ENCODE measurements at places on chromosomes 4 and X. TPM values are rescaled to one million over a fixed set of nuclear protein-coding genes. Genes with fewer than 3 reads are reported as not detected.

The SLC30A9 gene
- total RNA-seq, result 112 TPM

DNA sequence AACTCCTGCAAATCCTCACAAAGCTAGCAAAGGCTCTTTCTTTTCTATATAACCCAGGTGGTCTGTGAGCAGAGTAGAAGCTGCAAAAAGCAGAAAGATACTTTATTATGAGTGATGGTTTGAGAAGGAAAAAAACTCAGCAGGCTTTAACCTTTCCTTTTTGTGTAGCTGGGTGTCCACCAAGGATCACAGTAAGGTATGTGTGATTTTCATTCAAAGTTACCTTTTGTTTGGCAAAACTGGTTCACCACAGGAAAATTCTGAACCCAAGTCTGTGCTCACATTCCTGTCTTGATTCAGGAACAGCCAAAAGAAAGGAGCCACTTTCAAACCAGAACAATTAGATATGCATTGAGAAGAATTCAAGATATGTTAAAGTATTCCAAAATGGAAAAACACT is 35.7 kb downstream of the FRAS1 start:
- no peak for DNase-seq

The ADH4 gene
- not detected for total RNA-seq

The XAGE2 gene
- not detected for total RNA-seq

GRCh38 chrX:43949669-43950068 is 23.5 kb downstream of the NDP start:
- DNase-seq, result peak; percentile 13

GRCh38 chrX:153486171-153486570 is 8.6 kb upstream of the BGN start:
- no peak for DNase-seq

DNA sequence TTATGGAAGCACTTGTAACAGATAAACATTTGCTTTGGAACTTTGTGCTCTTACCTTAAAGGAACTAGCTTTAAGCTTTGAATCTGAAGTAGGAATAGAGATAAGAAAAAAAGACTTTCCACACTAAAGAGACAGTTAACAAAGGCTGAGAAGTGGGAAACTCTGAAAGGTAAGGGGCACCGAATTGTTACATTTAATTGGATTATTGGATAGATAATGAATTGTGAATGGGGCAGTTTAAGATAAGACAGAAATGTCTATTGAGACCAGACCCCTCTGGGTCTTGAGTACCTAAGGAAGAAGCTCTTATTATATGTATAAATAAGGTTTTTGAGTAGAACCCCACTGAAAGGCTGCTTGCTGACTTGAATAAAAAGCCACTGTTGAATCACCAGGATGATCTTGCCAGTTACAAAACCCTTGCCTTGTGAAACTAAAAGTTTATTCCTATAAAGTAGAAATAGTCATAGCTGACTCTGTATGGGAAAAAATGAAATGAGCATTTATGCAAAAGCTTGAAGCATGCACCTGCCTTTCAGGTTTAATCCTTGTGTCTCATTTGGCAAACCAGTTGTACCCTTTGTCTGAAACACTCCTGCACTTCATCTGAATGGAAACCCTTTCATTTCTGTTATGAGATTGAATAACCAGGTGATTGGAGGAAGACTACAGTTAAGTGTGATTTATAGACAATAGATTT is 423.2 kb downstream of the RPA4 start:
- DNase-seq, result no peak

- DNase-seq, result no peak
Measured at GRCh38 chr4:188109157-188109755, at the start of gene TRIML2. TRIML2 (minus strand) TSS chr4:188109603; CDS start chr4:188105368, 4,235 bp downstream.

GRCh38 chrX:152928761-152929400 is 31.0 kb downstream of the ZNF185 start:
- DNase-seq, result no peak

DNA sequence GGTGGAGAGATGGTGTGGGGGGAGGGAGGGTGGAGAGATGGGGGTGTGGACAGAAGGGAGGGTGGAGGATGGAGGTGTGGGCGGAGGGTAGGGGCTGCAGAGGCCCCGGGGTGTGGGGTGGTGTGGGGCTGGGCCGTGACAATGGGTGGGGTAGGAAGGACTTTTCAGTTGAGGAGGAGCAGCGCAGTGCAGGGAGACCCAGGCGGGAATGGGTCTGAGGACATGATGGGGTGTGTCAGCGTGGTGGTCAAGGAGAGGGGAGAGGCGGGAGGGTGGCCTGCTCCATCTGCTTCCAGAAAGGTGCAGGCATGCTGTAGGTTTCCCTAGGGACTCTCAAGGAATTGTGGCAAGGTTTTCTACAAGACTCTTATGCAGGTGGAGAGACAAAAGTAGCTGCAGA is 48.9 kb downstream of the RGS12 start:
- no peak for DNase-seq

DNA sequence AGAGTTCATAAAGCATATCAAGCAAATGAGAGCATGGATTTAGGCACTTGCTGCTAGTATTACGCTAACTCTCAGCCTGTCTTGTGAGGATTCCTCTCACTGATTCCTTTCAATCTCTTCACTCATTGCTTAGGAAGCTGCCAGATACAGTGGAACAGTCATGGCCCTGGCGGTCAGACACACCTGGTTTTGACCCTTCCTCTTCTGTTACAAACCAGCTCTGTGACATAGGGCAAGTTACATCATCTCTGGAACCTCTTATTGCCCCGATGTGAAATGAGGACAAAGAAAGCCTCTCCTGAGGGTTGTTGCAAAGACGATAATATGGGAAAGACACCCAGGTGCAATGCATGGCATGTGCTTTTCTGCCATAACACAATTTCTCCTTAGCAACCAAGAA is 12.2 kb downstream of the FRAS1 start:
- no peak for DNase-seq

GRCh38 chrX:93422693-93423092 is 250.7 kb downstream of the NAP1L3 start:
- no peak for DNase-seq

GRCh38 chrX:123408821-123409737 is 225.0 kb downstream of the GRIA3 start:
- no peak for DNase-seq

The LUZP4 gene
- total RNA-seq, result not detected

DNA sequence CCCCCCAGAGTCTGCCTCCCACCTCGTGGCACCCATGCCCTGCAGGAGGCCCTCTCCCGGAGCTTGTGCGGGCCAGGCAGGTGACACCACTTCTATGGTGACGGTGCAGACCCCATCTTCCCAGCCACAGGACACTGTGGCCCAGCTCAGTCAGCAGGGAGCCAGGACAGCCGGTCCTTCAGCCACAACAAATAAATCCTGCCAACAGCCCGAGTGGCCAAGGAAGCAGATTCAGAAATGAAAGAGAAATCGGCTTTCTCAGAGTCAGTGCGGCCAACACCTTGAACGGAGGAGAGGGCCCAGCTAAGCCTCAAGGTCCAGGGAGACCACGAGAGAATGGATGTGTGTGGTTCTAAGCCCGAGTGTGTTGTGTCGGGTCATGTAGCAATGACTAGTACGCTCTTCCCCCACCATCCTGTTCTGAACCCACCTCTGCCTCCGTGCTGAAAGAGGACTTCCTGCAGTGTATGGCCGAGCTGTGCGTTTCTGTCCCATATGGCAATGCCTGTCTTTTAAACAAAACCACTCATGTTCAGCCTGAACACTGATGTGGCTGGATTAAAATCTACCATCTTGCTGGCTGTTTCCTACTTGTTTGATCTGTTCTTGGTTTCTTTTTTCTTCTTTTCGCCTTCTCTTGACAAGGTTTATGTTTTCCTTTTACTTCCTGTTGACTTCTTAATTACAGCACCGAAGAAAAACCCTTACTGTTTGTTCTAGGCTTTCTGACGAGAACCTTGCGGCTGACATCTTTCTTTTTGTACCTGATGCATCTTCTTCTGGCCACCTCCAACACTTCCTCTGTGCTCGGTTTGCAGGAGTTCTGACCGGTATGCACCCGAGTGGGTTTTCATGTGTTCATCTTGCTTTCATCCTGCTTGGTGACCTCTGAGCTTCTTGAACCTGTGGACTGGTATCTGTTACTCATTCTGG is 53.1 kb downstream of the GAK start:
- DNase-seq, result no peak

The SHROOM4 gene
- total RNA-seq, result 1.6 TPM

GRCh38 chr4:170008801-170009200 is 17.4 kb downstream of the MFAP3L start:
- DNase-seq, result no peak

The RAB41 gene
- total RNA-seq, result not detected

The MAGEB2 gene
- total RNA-seq, result not detected

GRCh38 chrX:31272472-31272775 is 200.6 kb upstream of the FTHL17 start:
- no peak for DNase-seq

- no peak for DNase-seq
Measured at GRCh38 chr4:36815536-36815935, 429.0 kb upstream of the NWD2 start.

DNA sequence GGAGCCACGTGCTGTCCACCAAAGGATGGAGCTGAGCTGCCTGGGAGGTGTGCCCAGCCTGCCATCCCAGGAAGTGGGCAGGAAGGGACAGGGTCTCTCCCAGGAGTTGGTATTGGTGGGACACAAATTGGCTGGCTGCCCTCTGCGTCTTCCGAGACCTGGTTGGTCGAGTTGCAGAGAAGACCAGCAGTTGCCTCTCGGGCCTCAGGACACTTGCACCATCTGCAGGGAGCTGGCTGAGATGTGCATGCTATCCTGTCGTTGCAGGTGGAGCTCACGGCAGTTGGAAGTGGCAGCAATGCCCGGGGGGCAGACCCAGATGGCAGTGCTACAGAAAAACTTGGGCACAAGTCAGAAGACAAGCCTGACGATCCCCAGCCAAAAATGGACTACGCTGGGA is 30.2 kb downstream of the BCORL1 start:
- DNase-seq, result no peak

GRCh38 chr4:153245775-153246174 is 41.5 kb downstream of the TRIM2 start:
- DNase-seq, result no peak

GRCh38 chr4:153409924-153410501 is 56.1 kb upstream of the TMEM131L start:
- no peak for DNase-seq

The F8A2 gene
- total RNA-seq, result not detected

The TBC1D8B gene
- total RNA-seq, result 0.41 TPM

GRCh38 chr4:24537025-24537424 is 47.3 kb downstream of the DHX15 start:
- DNase-seq, result no peak

DNA sequence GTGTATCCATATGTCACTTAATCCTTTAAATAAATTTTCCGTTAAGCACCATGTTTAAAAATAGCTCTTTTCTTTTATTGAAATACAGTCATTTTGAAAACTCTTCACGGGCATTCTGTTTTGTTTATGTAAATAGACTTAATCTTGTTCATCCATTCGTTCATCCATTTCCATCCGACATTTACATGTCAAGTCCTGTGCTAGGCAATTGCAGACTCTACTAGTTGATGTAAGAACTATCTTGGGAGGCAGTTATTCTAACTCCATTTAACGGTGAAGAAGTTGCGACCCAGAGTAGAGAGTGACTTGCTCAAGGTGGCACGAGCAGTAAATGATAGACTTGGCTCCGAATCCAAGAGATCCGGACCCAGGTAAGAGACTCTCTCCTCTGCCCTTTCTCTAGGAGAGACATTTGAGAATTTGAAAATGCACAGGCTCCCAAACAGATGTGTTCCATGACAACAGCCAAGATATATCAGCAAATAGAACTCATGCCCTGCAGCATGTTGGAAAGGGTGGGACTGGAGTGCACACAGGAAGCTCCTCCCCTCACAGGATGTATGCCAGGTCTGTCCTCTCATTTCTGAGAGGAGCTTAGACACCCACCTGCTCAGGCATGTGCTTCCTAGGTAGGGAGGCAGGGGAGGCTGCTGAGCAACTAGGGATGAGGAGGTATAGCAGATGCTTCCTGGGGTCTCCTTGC is 64.5 kb downstream of the DRD5 start:
- no peak for DNase-seq

DNA sequence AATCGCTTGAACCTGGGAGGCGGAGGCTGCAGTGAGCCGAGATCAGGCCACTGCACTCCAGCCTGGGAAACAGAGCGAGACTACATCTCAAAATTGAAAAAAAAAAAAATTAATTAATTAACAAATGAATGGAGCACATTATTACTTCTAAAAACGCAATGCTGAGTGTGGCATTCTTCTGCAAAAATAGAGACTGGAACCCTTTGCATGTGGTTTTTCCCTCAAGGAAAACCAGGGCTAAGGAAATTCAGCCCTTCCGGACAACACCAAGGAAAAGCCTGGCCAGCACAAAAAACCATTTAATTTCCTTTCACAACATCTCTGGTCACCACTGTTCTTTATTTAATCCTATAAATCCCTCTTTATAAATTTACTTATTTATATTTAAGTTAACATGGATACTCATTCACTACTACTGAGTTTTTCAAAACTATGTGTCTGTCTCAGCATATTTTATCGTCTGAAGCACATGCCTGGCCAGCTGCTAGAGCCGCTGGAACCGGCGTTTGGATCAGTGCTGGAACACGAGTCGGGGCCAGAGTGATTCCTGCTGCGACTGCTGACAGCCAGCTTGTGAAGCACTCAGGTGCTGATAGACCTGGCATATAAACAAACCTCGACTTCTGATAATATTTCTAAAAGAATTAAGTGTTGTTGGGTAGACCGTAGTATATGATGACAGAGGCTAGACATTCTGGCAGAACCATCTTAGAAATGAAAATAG is 84.5 kb upstream of the WWC2 start:
- DNase-seq, result no peak

DNA sequence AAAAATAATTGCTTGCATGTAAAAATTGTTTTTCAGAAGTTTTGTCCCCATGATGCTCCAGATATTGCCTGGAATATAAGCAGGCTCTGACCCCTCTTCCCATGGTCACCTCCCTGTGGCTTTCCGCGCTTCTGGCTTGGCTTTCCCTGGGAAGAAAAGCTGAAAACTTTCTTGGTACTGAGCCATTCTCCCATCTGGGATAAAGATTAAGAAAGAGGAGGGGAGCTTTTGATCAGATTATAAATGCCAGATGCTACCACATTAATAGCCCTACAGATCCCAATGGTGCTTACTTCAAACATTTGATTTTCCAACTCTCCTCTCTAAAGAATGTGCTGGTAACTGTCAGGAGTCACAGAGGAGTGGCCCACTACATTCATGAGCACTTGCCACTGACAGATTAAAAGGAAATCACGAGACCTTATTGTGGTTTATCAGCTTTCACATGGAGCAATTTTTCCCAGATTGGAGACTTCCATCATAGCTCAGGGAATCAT is 54.4 kb upstream of the GAB1 start:
- no peak for DNase-seq

The QRFPR gene
- 1.6 TPM for total RNA-seq

- no peak for DNase-seq
Measured at GRCh38 chrX:45852884-45853283, 652.2 kb upstream of the DIPK2B start.

GRCh38 chr4:139470997-139471665 is 17.2 kb downstream of the RAB33B start:
- DNase-seq, result no peak

The PRDM5 gene
- 14.7 TPM for total RNA-seq

The CT45A3 gene
- not detected for total RNA-seq

GRCh38 chr4:171896426-171896825 is 83.2 kb downstream of the GALNTL6 start:
- no peak for DNase-seq
